ENCODE measurements at places on chromosomes 12 and 14.

GRCh38 chr14:28344381-28344780 lies 422.2 kb upstream of the FOXG1 start:
- DNase-seq, result no peak

GRCh38 chr12:8914716-8915526 lies 612 bp downstream of the PHC1 start:
- DNase-seq, result peak; percentile 71

GRCh38 chr12:107570721-107571120 lies 114.9 kb upstream of the PWP1 start:
- no peak for DNase-seq

GRCh38 chr12:62686938-62687337 lies 220.3 kb downstream of the MON2 start:
- no peak for DNase-seq

GRCh38 chr12:48640428-48640827 lies 41.6 kb downstream of the KANSL2 start:
- DNase-seq, result no peak

- no peak for DNase-seq
Measured at GRCh38 chr14:75847584-75847983, 134.2 kb downstream of the TGFB3 start.

DNA sequence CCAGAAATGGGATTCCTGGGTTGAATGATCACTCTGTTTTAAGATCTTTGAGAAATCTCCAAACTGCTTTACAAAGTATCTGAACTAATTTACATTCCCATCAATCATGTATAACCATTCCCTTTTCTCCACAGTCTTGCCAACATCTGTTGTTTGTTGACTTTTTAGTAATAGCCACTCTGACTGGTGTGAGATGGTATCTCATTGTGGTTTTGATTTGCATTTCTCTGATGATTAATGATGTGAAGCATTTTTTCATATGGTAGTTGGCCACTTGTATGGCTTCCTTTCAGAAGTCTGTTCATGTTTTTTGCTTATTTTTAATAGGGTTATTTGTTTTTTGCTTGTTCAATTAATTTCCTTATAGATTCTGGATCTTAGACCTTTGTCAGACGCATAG lies 211.8 kb upstream of the AVPR1A start:
- no peak for DNase-seq

- DNase-seq, result no peak
Measured at GRCh38 chr12:113231235-113232088, 10.2 kb downstream of the TPCN1 start.

- DNase-seq, result no peak
Measured at GRCh38 chr14:65382586-65382985, 29.9 kb upstream of the FUT8 start.

GRCh38 chr12:1930803-1931597 lies 12.5 kb upstream of the CACNA2D4 start:
- no peak for DNase-seq

DNA sequence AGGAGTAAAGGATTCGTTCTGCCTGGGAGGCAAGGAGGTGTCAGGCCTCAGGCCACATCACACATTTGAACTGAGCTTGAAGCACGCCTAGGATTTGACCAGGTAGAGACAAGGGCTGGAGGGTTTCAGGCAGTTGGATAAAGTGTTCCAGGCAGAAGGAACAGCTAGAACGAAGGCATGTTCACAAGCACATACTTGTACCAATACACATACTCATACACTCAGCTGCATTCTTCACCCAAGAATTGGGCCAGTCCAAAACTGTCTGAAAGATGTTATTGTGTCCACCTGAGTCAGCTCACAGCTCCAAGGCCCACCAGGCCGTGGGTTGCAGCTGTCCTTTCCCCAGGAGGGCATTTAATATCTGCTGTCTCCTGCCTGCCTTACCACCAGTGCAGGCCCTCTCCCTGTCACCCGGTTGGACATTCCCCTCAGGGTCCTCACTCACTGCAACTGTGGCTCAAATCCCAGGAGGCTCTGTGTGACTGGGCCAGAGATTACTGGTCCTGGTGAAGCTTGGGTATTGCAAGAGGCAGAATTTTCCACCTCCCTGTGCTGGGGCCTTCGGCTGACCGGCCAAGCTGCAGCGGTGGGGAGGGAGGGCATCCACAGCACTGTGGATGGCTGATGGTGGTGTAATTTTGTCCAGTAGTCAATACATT lies 12.8 kb upstream of the AQP2 start:
- no peak for DNase-seq

DNA sequence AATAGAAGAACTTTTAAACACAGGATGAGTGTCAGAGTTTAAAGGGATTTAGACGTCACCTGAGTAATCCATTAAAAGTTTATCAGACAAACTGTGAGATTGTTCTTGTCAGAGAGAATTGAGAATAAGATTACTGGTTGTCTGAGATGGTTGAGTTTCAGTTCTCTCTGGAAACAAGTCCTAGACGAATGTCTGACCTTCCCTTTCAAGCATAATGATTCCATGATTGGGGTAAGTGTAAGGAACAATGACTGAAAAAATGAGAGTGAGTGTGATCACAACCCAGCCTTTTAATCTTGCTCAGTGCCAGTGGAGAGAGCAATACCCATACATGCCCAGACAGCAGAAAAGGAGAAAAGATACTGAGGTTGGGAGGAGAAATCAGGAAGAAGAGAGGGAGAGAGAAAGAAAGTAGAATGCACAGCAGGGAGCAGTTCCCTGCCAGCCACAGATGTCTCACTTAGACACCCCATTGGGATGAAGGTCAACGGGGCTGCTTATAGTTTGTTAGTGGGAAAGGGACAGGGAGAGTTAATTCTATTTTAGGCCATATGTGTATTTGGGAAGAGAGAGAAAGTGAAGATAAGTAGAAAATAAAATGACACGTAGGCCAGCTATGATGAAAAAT lies 4.3 kb downstream of the GRIP1 start:
- DNase-seq, result no peak

DNA sequence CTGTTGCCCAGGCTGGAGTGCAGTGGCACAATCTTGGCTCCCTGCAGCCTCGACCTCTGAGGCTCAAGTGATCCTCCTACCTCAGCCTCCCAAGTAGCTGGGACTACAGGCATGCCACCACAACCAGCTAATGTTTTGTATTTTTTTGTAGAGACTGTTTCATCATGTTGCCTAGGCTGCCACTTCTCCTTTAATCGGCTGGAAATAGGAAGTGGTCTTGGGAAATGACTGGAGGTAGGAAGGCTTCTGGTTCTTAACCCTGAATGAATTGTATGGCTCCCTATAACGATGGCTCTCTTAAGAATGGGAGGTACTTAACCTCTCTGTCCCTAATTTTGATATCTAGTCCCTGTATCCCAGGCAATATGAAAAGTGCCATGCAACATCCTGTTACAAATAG lies 113.9 kb upstream of the USP15 start:
- no peak for DNase-seq

DNA sequence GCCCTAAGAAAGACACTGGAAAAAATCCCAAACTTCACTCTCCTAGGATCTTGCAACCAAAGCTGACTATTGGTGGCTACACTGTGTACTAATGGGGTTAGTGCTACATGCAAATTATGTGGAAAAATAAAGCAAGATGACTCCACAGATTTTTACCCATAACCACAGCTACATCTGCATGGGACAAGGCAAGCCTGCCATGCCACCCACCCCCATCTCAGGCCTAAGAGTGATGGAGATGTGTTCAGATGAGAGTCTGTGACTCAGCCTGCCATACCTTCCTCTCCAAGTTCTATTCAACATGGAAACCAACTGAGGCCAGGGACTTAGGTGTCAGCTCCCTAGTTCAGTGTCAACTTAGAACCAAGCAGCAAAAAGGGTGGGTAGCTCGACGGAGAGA lies 206.2 kb downstream of the PELI2 start:
- DNase-seq, result no peak

DNA sequence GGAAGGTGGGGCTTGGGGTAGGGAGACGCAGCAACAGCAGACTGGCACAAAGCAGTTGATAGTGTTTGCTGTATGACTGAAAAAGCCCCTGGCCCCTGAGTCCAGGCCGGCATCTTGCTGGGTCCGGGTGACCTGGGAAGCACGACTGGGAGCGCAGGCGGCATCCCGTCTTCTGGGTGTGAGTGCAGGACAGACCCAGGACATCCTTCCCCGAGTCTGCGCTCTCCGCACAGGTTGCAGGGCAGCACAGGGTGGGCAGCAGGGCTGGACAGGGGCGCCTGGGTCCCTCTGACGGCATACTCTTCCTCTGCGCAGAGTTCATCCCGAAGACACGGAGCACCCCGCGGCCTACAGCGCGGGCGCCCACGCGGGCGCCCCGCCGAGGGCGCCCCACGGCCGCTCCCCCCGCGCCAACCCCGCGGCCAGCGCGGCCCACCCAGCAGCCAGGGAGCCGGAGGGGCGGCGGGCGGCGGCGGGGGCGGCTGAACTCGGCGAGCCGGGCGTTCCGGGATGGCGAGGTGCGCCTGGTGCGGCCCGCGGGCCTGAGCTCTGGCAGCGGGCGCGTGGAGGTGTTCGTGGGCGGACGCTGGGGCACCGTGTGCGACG lies 9.2 kb upstream of the CYP46A1 start:
- no peak for DNase-seq

DNA sequence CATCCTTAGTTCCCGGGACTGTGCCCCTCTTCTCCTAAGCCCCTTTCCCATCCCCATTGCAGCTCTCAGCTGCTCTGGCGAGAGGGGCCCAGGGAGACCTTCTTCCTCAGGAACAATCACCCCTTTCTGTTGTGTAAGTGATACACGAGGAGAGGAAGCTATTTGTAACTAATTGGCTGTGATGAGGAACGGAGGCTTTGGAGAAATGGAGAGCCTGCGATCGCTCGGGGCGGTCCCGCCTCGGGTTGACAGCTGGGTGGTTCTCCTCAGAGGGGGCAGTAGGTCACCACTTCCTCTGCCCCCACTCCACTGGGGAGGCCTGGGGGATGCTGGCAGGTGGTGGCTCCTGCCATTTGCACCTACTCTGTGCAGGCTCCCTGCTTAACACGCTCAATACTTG lies 6.6 kb upstream of the PGF start:
- DNase-seq, result no peak

GRCh38 chr12:68530965-68531364 lies 79.7 kb upstream of the RAP1B start:
- DNase-seq, result no peak

- DNase-seq, result no peak
Measured at GRCh38 chr14:81286574-81287370, 66.0 kb upstream of the GTF2A1 start.

- DNase-seq, result no peak
Measured at GRCh38 chr14:69499436-69499835, 14.9 kb downstream of the PLEKHD1 start.

DNA sequence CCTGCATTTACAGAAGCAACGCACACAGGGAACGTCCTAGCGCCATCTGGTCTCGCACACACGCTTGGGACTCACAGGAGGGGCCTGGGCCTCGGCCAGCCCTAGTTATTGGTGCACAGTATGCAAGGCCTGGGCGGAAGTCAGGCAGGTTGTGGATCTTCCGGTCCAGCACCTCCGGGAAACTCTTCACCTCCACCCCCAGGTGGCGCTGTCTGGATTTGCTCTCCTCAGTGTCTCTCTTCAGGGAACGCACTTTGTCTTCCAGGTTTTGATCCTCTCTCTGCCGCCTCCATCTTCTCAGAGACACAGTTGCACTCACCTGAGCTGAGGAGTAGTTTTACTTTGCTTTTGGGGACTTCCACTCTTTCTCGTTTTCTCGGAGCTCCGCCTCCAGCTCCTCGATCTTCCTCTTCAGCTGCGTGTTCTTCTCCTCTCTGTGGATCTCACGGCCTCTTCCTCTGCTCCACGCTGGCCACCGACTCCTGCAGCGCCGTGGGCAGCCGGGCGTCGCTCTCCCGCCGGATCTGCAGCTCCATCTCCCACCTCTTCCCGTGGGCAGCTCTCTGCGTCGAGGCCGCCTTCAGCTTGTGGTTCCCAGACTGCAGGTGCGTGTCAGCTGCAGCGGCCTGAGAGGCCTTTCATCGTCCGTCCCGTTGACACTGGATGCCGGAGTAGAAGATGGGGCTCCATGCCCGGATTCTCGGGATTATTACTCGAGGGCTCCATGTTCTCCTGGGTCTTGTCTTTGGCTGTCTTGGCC lies 933.8 kb downstream of the TMEM121 start:
- peak; percentile 46 for DNase-seq

- DNase-seq, result peak; percentile 71
Measured at GRCh38 chr12:71392521-71393145, 47.0 kb upstream of the LGR5 start.

GRCh38 chr12:1250641-1251040 lies 259.6 kb downstream of the ERC1 start:
- DNase-seq, result no peak

DNA sequence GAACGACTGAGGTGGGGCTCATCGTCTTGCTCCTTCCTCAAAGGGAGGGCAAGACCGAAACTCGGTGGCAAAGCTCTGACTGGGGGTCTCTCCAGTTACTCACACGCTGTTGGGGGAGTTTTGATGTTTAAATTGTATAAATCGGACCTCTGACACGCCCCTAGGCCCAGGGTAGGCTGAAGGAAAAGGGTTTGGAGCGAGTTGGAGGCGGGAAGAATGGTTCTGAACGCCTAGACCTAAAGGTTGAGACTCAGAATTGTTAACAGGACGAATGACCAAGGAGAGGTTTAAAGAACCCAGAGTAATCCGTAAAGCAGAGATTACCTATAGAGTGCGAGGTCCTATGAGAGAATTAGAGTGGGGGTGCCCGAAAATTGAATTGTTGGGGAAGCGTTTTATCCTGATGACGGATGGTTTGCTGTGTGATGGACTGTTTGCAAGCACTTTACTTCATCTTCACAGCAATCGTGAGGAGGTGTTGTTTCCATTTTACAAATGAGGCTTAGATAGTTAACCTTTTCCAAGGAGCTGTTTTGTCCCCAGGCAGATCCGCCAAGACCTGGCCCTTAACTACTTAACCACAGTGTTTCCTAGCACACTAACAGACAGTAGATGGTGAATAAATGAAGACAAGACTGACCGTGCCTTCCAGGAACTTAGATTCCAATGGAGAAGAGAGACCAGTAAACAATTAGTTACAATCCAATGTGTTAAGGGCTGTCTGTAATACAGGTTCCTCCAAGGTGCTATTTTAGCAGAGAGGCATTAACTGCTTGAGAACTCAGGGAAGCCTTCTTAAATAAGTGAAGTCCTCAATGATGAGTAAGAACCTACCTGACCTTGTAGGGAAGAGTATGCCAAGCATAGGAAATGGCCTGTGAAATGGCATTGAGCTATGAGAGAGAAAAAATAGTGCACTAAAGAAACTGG lies 929 bp upstream of the UBE2N start:
- no peak for DNase-seq

DNA sequence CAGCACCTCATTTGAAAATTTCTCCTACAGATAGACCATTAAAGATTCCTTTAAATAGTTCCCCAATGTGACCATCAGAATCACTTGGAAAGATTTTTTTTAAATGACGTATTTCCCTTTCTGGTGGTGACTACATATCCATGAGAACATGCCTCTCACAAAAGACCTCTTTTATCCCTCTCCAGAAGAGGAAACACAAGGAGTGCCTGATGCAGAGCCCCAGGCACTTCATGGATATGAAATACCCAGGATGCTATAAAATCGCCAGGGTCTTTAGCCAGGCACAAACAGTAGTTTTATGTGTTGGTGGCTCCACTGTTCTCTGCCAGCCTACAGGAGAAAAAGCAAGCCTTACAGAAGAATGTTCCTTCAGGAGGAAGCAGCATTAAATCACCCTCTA lies 97.1 kb downstream of the ETNK1 start:
- DNase-seq, result no peak

All from HEK293T (cell line).